ENCODE measurements at places on chromosomes 3 and 15.

DNA sequence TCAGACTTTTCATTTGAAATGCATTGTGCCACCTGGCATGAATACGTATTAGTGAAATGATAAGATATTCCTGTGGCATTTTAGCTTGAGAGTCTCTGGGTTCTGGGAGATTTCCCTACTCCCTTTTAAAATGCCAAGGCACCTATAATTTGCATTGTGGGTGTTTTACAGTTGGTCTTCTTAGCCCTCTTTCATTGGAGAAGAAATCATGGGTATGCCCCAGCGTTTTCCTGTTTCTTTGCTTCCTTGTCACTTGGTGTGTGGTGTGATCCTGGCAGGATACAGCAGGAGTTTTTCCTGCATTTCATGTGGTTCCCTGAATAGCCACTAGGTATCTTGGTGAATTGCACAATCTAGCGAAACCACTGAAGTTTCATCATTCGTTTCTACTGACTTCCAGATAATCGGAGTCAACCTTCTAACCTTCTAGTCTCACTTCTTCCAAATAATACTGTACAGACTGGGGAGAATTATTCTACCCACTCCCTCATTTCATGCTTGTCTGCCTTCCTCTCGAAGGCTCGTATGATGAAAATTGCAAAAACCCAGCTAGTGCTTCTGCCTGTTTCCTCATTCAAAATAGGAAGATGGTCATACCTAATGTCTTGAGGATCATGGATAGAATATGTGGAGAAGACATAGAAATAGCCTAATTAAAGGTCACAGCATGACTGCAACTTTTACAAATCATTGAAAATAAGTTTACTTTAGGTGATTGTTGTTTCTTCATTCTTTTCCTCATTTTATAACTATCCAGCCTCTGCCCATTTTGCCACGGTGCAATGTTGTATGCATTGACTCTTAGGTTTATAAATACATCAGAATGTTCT is 2.6 kb downstream of the BHLHE40 start:
- DNase-seq: peak; percentile 62

- peak; percentile 78 for DNase-seq
Measured at GRCh38 chr15:40762919-40763800, 708 bp upstream of the GCHFR start.

- no peak for DNase-seq
Measured at GRCh38 chr15:26679927-26680326, 92.9 kb downstream of the GABRB3 start.

GRCh38 chr15:85318048-85318731 is 62.2 kb upstream of the AKAP13 start:
- peak; percentile 93 for DNase-seq

DNA sequence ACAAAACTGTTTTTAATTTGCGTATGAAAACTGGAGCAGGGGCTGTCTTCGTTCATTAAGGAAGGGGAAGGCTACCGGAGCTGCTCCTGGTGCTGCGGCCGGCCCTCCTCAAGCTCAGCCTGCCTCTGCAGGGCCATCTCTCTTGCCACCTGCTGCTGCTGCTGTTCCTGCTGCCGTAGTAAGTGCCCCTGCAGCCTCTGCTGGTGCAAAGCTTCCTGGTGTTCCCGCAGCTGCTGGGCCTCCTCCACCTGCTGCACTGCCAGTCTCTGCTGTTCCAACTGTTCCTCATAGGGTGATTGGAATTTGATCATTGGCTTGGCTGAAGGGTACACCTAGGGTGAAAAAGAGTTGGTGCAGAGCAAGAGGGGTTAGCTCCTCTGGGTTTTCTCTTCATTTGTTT is 66.0 kb downstream of the GOLIM4 start:
- no peak for DNase-seq

- DNase-seq: no peak
Measured at GRCh38 chr3:125053304-125053699, 2.5 kb downstream of the HEG1 start.

DNA sequence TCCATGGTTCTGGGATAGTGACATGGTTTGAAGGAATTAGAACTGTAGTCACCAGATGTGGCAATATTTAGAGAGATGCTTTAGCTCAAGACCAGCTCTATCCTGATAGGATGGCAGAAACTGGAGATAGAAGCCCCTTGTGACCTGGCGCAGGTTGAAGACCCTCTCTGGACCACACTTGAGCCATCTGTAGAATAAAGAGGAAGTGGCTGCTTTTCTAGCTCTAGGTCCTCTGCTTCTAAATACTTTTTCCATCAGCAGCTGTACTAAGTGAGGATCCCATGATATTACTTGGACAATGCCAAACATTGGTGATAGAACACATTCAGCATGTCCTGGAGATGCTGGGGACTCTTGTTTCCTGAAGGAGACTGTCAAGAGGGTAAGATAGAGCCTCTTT is 172.6 kb downstream of the PDCD6IP start:
- DNase-seq: no peak

DNA sequence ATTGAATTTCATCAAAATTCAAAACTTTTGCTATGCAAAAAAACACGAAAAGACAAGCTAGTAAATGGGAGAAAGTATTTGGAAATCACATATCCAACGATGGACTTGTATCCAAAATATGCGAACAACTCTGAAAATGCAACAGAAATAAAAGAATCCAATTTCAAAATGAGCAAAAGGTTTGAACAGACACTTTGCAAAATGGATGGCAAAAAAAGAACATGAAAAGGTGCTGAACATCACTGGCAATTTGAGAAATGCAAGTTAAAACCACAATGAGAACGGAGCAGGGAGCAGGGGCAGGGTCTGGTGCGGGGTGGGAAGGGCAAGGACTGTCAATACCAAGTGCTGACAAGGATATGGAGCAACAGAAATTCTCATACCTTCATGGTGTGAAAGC is 23.1 kb upstream of the FOXP1 start:
- no peak for DNase-seq

DNA sequence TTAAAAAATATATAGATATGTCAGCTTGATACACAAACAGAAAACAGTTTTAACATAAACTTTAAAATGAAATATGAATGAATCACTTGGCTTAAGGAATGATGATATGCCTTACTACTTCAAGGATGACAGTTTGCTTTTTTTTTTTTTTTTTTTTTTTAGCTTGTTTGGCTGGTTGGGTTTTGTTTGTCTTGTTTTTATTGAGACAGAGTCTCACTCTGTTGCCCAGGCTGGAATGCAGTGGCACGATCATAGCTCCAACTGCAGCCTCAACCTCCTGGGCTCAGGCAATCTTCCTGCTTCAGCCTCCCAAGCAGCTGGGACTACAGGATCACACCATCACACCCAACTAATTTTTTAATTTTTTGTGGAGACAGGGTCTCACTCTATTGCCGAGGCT is 14.5 kb downstream of the LRRC2 start:
- peak; percentile 26 for DNase-seq

DNA sequence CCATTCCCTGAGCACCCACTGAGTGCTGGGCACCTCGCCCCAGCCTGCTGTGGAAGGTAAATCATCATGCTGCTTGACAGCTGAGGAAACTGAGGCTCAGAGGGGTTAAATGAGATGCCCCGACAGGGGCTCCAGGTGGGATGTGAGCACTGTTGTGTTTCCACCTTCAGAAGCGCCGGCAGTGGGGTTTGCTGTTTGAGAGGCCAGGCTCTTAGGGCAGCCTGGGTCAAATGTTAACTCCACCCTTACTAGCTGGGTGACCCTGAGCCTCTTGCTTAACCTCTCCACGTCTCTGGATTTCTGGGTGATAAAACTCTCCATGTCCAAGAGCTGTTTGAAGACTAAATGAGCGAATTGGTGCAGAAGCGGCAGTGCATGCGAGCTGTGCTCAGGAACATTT is 43.1 kb downstream of the FAM3D start:
- no peak for DNase-seq

GRCh38 chr3:41405466-41405865 is 206.2 kb downstream of the CTNNB1 start:
- DNase-seq: peak; percentile 52
